Activated CD8-positive, alpha-beta memory T cell treated with anti-CD3 and anti-CD28 coated beads for 24 hours (primary cell): ENCODE measurements at places on chromosomes 2 and 18.

- DNase-seq = no peak
Observed at GRCh38 chr18:3147935-3148554, 71.7 kb downstream of the MYOM1 start.

- no peak for DNase-seq
Observed at GRCh38 chr2:46120792-46121555, 176.2 kb upstream of the EPAS1 start.

DNA sequence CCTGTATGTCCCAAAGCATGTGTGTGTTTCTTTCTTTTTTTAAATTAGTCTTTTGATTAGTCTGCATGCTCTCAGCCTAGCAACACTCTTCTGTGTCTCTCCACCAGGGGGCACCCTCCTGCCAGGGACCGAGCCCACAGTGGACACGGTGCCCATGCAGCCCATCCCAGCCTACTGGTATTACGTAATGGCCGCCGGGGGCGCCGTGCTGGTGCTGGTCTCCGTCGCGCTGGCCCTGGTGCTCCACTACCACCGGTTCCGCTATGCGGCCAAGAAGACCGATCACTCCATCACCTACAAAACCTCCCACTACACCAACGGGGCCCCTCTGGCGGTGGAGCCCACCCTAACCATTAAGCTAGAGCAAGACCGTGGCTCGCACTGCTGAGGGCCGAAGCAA, 93.8 kb downstream of the NRP2 start:
- peak; percentile 63 for DNase-seq

DNA sequence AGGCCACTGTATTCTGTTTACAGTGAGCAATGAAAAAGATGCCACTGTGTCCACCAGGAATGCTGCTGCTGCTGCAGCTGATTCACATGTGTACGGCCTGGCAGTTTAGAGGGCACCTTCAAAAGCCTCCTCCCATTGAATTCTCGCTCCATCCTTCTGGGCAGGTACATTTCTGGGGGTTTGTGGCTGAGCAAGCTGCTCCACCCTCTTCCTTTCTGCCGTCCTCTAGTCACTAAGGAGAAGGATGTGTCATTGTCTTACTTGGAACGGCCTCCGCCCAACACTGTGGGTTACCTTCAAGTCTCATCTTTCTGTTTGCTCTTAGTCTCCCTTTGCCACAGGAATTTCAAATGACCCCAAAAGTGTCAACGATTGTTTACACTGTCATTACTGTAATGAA, 182.0 kb downstream of the ZBTB7C start:
- DNase-seq = no peak
